ENCODE measurements at places on chromosomes 13 and 19.

- DNase-seq, result no peak
Observed at GRCh38 chr13:39401756-39402155, 201.2 kb downstream of the LHFPL6 start.

GRCh38 chr19:49347191-49347590, 12.0 kb downstream of the CD37 start:
- no peak for DNase-seq

DNA sequence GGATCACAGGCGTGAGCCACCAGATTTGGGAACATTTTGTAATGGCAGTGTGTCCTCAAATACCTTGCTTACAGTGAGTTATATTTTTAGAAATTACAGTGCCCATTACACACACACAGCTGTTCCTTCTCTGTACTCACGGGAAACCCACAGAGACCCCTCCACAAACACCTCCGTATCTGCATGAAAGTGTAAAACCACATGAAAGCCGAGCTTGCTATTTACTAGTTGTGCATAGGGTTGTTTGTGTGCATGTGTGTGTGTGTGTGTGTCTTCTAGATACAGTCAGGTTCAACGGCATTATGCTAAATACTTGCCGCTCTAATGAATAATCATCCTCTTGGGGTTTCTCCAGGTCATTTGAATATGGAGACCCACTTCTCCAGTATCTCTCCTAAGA, 22.3 kb upstream of the LILRA2 start:
- DNase-seq, result no peak

GRCh38 chr19:51263808-51264207, 12.9 kb downstream of the SIGLECL1 start:
- DNase-seq, result no peak

GRCh38 chr19:46718157-46718933, 1.4 kb upstream of the PRKD2 start:
- DNase-seq, result no peak

DNA sequence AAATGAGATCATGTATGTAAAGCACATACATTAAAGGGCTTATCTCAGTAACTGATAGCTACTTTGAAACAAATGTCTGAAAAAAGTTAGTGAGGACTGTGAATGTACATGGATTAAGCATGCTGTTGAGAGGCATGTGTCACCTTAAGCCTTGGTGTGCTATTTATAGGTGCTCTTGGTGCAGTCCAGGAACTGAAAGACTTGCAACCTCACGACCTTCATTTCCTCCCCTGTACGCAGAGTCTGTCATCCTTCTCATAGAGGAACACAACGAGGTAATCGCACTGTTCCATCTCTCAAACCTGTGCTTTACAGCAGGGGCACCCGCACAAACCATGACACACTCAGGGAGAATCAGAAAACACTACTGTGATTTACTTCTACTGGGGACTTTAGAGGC, 65.6 kb downstream of the UFM1 start:
- no peak for DNase-seq

- peak; percentile 65 for DNase-seq
Observed at GRCh38 chr13:99356262-99357091, 49.3 kb upstream of the GPR183 start.

Data from AG08395 (cell line).